ENCODE measurements at places on chromosomes 16 and 17. TPM values are rescaled to one million over a fixed set of nuclear protein-coding genes. Genes with fewer than 3 reads are reported as not detected.

NACA2 gene
- not detected for total RNA-seq

MT1E gene
- 2,225 TPM for total RNA-seq

PIGS gene
- 94.6 TPM for total RNA-seq

CDH13 gene
- total RNA-seq, result 6.6 TPM

PPP1R27 gene
- not detected for total RNA-seq

KRTAP4-5 gene
- not detected for total RNA-seq

TMEM98 gene
- total RNA-seq, result 54.5 TPM

ABCA9 gene
- total RNA-seq, result 28.9 TPM

CWC25 gene
- 52.5 TPM for total RNA-seq

CRHR1 gene
- total RNA-seq, result not detected

TBC1D3 gene
- total RNA-seq, result not detected

CA7 gene
- 39.8 TPM for total RNA-seq

KRTAP4-9 gene
- not detected for total RNA-seq

MAPT gene
- total RNA-seq, result 0.94 TPM

HIGD1B gene
- total RNA-seq, result not detected

SSTR5 gene
- total RNA-seq, result 2.1 TPM

P2RX5 gene
- 4.7 TPM for total RNA-seq
